ENCODE measurements at places on chromosomes 1 and 21.

DNA sequence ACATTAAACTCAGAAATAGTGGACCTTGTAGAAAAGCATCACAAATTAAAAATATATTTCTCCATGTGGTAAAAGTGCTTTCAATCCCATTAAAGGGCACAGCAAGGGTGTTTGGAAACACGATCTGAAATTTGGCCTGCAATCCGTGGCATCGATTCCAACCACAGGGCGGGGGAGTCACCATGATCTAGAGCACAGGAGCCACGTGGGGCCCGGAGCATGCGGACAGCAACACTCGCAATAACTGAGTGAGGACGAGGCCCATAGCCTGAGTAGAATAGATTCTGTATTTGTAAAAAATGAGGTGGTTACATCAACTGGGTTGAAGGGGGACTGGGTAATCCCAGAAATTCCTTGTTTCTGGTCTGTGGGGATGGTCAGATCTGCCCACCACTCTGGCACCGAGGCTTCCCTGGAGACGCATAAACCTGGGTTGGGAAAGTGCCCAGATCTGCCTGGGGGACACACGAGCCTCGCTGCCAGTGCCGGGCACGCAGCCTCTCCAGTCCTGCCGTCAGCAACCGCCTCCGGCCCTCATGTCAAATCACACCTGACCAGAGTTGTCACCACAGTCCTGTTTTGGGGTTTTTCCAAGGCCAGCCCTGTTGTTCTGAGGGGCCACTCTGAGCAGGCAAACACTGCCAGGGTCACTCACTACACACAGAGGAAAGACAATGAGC lies 104.3 kb downstream of the PGBD5 start:
- no peak for DNase-seq

DNA sequence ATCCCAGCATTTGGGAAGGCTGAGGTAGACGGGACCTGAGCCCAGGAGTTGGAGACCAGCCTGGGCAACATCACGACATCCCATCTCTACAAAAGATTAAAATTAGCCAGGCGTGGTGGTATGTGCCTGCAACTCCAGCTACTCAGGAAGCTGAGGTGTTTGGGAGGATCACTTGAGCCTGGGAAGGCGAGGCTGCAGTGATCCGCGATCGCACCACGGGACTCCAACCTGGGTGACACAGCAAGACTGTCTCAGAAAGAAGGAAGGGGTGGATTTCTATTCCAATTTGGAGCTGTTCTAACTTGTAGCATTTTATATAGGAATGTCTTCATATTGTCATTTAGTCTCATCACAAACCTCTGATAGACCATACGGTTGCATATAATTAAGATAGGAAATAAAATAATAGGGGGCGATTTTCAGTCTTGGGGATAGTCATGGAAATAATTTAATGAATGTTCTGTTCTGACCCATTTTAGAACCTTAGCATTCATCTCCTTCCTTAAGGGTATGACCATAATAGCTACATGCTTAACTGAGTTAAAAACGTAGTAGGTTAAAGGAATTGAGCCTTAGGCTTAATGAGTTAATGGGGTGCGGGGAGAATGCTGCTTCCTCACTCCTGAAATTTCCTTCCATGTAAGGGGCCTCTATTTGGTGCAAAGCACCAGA lies 93.1 kb downstream of the ADCY10 start:
- DNase-seq, result no peak

DNA sequence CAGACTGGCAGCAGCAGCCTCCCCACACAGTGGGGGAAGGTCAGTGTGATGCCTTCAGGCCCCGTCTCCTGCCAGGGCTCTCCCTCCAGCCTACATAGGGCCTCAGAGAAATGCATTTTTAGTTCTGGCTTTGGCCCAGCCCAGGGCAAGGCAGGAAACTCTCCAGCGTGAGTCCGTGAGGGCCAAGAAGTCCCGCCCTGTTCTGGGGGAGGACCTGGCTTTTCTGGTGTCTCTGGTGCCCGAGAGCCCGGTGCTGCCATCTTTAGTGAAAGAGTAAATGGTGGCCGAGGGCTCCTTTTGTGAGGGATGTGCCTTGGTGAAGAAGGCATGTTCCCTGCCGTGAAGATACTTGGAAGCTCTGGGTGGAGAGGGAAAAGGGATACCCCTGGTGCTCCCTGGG lies 14.8 kb upstream of the DIP2A start:
- DNase-seq, result no peak

GRCh38 chr21:39159342-39160063 lies 23.7 kb downstream of the PSMG1 start:
- DNase-seq, result no peak

DNA sequence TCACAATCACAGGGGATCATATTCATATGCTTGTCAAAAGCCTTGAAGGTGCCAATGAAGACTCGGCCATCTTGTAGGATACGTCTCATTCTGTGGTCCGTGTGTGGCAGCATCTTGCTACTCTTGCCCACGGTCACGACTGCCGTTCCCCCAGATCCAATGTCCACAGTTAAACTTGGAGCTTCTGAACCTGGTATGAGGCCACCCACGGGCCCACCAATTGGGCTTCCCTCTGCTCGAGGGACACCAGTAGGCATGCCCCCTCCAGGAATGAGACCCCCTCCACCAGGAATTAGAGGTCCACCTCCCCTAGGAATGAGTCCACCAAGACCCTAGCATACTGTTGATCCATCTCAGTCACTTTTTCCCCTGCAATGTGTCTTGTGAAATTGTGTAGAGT lies 39.6 kb downstream of the MORN1 start:
- no peak for DNase-seq

GRCh38 chr1:12081648-12082396 lies 18.7 kb downstream of the TNFRSF8 start:
- DNase-seq, result no peak

GRCh38 chr1:210089855-210090254 lies 142.7 kb upstream of the SERTAD4 start:
- no peak for DNase-seq

- no peak for DNase-seq
These were observed 5.8 kb downstream of the RAP1GAP start for GRCh38 chr1:21663248-21663950.

GRCh38 chr21:40667967-40668366 lies 179.0 kb downstream of the DSCAM start:
- no peak for DNase-seq

DNA sequence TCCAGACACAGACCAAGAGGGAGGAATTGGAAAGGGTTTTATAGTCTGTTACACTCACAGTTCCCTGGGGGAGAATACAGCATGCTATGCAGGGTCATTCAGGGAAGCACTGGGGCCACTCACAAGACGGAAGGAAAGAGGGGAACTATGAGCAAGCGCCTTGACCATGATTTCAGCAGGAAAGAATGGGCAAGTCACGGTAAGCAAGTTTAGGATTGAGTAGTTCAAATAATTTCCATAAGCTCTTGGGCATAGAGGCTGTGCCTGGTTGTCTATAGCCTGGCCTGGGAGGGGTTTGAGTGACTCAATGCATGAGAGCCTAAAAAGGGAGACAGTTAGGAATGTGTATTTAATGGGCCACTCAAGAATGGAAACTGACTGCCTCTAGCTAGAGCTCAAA lies 176.7 kb downstream of the TTLL7 start:
- no peak for DNase-seq

- DNase-seq, result peak; percentile 41
These were observed 62.1 kb upstream of the JUN start for GRCh38 chr1:58845942-58846341.

DNA sequence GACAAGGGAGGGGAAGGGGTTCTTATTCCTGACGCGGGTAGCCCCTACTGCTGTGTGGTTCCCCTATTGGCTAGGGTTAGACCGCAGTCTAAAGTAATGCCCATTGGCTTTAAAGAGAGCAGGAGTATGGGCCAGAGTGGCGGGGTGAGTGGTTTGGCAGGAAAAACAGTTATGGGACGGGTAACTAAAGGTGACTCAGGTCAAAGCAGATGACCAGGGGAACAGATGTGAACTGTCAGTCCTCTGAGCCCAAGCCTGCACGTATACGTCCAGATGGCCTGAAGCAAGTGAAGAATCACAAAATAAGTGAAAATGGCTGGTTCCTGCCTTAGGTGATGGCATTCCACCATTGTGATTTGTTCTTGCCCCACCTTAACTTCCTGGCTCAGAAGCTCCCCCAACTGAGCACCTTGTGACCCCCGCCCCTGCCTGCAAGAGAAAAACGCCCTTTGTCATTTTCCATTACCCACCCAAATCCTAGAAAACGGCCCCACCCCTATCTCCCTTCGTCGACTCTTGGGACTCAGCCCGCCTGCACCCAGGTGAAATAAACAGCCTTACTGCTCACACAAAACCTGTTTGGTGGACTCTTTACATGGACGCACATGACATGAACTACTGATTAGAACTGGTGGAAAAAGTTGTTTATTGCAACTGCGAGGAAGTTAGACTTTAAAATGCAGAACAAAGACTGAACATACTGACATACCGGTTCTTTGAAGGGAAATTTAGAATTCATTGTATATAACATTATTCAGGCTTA lies 758 bp upstream of the ATAD3B start:
- no peak for DNase-seq

GRCh38 chr1:161076410-161076809 lies 6.7 kb upstream of the ARHGAP30 start:
- DNase-seq, result no peak

DNA sequence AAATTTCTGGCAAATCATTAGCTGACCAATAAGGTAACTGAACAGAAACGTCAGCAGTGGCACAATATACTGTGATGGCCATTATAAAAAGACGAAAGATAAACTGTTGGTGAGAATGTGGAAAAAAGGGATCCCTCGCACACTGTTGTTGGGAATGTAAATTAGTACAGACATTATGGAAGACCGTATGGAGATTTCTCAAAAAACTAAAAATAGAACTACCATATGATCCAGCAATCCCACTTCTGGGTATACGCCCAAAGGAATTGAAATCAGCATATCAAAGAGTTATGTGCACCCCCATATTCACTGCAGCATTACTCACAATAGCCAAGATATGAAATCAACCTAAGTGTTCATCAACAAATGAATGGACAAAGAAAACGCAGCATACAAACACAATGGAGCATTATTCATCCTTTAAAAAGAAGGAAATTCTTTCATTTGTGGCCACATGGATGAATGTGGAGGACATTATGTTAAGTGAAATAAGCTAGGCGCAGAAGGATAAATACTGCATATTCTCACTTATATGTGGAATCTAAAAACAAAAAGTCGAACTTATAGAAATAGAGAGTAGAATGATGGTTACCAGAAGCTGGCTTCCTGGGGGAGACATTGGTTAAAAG lies 257.7 kb downstream of the RHOU start:
- DNase-seq, result no peak

GRCh38 chr1:31441558-31441957 lies 28.5 kb downstream of the SERINC2 start:
- no peak for DNase-seq

DNA sequence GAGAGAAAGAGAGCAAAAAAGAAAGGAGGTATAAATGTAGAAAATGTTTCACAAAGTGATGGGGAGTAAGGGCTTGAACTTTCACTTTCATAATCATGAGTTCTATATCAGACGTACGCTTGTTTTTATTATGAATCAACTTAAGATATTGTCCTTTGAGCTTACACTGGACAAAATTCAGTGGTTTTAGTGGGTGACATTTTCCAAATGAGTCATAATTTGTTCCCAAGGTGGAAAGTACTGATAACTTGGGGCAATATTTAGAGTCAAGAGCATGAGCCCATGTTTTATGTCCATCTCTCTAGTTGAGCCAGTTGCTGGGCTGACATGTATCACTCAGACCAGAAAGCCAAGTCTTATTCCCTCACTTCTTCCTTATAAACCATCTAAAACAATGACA lies 161.6 kb downstream of the CHRM3 start:
- peak; percentile 20 for DNase-seq

DNA sequence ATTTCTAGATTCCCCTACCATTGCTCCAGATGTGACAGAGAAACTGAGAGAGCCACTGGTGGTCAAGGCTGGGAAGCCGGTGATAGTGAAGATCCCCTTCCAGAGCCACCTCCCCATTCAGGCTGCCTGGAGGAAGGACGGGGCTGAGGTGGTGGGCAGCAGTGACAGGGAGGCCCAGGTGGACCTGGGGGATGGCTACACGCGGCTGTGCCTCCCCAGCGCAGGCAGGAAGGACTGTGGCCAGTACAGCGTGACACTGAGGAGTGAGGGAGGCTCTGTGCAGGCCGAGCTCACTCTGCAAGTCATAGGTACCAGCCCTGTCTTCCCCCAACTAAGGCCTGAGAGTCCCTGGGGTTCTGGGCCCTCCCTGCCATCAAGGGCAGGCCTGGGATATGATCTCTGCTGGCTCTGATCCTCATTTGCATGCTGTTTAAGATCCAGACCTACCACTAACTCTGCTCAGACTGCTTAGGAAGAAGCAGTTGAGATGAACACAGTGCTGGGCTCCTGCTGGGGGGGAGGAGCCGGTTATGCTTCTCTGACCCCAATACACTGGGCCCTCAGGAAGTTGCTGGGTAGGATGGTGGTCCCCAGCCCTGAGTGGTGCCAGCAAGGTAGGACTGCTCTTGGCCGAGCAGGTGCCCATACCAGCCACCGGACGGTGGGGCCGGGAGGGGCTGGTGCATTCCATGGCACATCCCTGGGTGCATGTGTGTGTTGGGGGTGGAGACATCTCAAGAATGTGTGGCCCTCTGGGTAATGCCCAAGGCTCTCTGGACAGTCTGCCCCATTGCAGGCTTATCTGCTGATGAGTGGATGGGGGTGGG lies 25.1 kb downstream of the IGFN1 start:
- DNase-seq, result no peak

GRCh38 chr1:121516234-121516967 lies 331.6 kb downstream of the SRGAP2C start:
- DNase-seq, result peak; percentile 80

GRCh38 chr1:36118447-36119204 lies 6.4 kb downstream of the COL8A2 start:
- DNase-seq, result no peak

- peak; percentile 52 for DNase-seq
These were observed 1.4 kb downstream of the CSRP1 start for GRCh38 chr1:201505503-201505890.

- DNase-seq, result peak; percentile 35
These were observed 689 bp upstream of the GPR137B start for GRCh38 chr1:236141447-236142252.

- no peak for DNase-seq
These were observed 959.0 kb downstream of the PLA2G4A start for GRCh38 chr1:187787736-187788135.

- no peak for DNase-seq
These were observed 33.5 kb downstream of the DMAP1 start for GRCh38 chr1:44246806-44247205.

GRCh38 chr1:68128157-68128556 lies 77.7 kb upstream of the DIRAS3 start:
- DNase-seq, result no peak

Data from suppressor macrophage treated with lipopolysaccharide for 4 hours (primary cell).